ENCODE measurements at places on chromosomes 5 and 9.
A peak's percentile ranks its signal among the peaks of the same experiment; 100 is the strongest.

DNA sequence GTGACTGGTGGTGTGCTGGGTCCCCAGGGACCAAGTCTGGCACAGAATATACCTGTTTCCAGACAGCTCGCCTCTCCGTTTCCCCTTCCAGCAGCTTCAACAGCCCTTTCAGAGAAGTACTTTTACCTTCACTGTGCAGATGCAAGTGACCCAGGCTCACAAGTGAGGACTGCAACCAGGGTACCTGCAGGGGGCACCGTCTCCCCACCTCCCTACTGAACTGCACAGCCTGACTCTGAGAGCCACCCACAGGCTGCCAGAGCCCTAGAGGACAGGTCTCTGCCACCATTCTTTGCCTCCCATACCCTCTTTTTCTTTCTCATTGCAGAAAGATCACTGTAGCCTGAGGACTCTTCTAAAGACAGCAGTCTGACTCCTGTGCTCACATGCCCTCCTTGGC, 15.4 kb downstream of the IL9 start:
- DNase-seq = no peak

GRCh38 chr5:153632748-153633290, 142.3 kb downstream of the GRIA1 start:
- no peak for DNase-seq

DNA sequence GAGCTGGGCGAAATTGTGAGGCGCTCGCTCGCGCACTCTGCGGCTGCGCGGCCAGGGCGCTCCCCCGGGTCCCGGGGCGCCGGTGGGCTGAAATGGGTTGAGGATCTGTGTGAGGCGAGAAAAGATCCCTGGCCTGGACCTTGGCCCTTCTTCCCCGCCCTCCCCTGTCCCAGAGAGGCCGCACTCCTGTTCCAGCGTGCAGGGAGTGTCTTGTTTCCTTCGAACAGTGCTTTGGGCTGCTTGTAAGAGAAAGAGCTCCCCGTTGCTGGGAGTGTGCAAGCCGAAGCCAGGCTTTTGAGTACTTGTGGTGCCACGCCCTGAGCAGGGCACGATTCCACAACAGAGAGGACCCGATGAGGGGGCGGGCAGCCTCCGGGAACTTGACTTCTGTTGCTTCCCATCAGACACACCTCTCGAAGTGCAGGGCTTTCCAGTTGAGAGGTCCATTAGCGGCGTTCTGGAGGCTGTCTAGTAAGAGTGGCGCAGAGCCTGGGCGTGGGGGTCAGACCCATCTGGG, 535 bp downstream of the DOLPP1 start:
- DNase-seq = peak; percentile 13

DNA sequence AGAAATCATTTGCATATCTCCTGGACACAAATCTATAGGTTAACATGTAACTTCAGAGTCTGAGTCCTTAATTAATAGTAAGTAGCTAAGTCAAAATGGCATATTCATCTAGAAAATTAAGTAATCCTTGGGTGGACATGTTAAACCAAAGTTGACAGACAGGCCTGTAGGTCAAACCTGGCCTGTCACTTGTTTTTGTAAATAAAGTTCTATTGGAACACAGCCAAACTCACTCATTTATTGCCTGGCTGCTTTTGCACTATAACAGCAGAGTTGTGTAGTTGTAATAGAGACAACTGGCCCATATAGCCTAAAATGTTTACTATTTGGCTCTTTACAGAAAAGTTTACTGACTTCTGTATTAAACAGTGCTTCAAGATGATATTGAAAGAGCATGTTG, 24.6 kb upstream of the GPR21 start:
- no peak for DNase-seq

- peak; percentile 32 for DNase-seq
Observed at GRCh38 chr5:135921388-135921787, 25.7 kb upstream of the IL9 start.

GRCh38 chr5:159844267-159845121, 71.8 kb upstream of the ADRA1B start:
- no peak for DNase-seq

- no peak for DNase-seq
Observed at GRCh38 chr5:14801792-14802191, 69.8 kb downstream of the ANKH start.

DNA sequence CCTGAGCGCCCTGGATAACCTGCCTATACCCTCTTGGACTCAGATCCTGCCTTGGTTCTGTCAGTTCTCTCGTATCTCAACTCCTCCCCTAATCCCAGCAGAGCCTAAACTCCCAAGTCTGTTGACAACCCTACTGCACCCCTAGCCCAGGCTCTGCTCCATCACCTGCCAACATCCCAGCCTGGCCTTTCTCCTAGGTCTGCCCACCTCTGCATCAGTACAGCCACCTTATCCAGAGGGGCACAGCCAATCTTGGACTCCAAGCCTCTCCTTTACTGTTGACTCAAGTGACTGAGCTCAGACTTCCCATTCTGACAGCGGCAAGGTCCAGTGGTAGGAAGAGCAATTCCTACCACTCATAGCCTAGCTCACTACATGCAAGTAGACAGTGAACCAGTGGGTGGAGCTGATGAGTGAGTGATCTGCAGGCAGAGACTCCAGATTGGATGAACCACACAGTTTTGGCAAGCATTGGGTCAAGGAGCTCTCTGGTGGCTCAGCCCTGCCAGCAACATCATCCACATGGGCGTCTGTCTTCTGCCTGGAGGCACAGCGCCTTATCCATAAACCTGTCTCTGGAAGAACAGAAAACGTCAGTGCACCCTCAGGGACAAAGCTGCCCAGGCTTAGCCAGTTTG, 26.5 kb downstream of the TRMO start:
- peak; percentile 63 for DNase-seq

GRCh38 chr9:86246752-86247161, 12.7 kb downstream of the C9orf153 start:
- DNase-seq = no peak

GRCh38 chr5:131980696-131981095, 30.8 kb downstream of the ACSL6 start:
- DNase-seq = no peak

- DNase-seq = no peak
Observed at GRCh38 chr9:88447431-88447830, 59.2 kb downstream of the SPIN1 start.

- DNase-seq = no peak
Observed at GRCh38 chr5:176151281-176151680, 86.9 kb upstream of the SIMC1 start.

DNA sequence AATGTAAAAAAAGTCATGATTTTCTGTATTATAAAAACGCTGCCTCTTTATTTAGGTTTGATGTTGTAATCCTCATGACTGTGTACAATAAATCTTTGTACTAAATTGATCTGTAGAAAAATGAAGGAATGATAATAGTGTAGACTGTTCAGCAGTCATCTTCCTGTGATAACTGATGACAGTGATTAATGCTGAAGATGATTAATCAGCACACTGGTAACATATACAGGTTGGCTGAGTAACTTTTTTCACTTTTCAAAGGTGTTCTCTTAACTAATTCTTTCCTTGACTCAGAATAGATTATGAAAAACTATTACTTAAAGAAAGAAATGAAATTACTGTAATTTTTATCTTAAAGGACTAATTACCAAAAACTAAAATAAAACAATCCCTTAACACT, 122.5 kb downstream of the RFX3 start:
- DNase-seq = no peak

GRCh38 chr5:3740546-3741373, 145.1 kb downstream of the IRX1 start:
- DNase-seq = no peak

- peak; percentile 59 for DNase-seq
Observed at GRCh38 chr5:58469896-58470295, 10.0 kb upstream of the PLK2 start.

- peak; percentile 43 for DNase-seq
Observed at GRCh38 chr9:120711354-120711753, 2.9 kb downstream of the MEGF9 start.

All from inflammatory macrophage treated with lipopolysaccharide for 4 hours (primary cell).